ENCODE measurements at places on chromosomes 5 and 9.

DNA sequence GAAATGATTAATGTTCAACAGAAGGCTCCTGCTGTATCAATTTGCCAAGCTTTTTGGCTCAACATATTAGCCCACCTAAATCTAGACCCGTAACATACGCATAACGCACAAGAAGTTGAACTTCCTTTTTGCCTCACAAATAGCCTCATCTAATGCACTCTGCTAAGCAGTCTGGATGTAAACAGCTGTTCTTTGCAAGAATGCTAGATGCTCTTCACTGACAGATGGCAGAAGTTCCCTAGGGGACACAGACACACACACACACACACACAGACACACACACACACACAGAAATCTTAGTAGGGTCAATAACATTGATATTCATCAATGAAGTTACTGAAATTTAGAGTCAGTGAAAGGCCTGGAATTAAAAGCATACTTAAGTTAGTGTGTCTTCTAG lies 13.2 kb upstream of the PCA3 start:
- no peak for DNase-seq

GRCh38 chr9:77748214-77748772 lies 100.2 kb upstream of the GNA14 start:
- no peak for DNase-seq

DNA sequence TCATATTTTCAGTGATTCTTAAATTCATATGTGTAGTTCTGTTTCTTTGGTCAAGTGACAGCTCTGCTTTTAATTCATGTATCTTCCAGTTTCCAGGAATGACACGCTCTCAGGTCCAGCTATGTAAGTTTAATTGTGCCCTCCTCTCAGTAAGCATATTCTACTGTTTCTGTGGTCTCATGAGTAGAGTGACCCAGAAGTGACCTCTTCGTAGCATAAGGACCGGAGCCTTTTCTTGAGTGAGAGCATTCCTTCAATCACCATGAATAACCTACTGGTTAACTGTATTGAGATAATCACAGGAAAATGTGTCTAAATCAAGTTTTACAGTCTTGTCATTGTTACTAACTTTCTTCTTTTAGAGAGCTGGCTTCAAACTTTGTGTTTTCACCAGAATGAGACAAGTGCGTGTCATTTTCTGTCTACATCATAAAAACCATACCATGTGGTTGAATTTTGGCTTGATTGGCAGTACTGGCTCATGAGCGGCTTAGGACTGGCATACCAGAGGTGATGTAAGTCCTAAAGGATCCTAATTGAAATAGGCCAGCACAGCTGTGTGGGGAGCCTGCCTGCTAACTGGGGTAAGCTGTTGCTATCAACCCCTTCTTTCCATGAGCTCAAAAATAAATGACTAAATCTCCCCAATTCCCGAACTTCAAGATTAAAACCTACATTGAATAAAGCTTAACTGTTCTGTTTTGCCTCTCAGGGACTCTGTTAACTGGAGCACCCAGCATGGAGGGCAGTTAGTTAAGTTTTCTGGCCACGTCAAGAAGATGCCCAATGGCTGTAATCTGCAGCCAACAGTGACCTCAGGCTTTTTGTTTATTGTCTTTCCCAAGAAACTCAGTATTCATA lies 4.8 kb downstream of the ADAMTSL1 start:
- DNase-seq, result no peak

DNA sequence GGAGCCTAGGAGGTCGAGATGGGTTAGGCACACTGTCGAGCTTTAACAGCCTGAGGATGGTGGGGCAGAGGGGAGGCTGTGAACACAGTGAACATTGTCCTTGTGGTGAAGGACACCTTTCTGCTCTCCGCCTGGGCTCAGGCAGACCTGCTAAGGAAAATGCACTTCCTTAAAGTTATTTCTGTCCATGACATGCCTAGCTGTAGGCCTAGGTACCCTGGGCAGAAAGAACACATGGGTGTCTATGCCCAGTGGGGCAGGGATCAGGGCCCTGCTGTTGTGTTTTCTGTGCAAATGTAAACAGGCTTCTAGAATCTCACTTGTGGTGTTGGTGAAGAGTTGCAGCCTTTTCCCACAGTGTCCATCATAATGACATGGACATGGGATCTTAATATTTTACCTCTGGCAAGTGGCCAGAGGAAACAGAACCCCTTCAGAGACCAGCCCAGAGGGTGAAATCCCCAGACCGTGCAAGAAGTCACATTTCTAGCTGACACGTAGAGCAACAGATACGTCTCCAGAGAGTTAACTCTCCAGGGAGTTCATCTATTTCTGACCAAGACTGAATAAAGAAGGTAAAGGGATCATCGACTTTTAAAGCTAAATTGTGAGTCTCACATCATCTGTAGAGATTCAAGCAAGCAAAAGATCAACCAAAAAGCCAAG lies 79.2 kb downstream of the C9orf152 start:
- no peak for DNase-seq

DNA sequence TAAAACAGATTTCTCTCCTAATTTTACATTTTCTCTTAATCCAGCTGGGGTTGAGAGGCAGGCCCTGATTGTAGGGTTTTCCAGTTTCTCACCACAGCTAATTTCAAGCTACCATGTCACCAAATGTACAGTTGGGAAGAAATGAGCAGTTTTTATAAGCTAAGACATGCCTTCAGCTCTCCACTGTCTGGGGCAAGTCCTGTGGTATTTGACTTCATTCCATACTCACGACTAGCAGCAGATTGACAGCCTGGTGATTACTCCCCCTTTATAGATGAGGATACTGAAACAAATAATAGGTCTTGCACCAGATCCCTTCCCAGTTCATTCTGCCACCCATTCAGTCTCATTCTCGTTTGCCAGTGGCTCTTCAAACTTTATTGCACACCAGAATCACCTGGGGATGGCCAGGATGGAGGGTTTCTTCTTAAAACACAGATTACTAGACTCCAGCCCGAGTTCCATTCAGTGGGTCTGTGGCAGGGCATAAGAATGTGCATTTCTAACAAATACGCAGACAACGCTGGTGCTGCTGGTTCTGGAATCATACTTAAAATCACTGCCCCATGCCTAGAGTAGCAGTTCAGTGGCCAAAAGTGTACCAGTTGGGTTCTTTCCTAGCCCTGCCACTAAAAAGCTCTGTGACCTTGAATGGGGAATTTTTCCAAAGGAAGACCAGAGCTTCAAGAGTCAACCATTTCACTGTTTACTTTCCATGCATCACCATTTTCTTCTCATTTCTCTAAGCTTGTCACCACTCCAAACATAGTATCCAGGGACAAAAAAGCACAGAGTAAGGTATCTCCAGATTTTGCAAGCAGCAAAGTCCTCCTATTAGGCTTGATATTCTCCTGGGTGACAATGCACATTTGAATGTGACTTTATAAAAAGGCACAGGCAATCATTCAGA lies 64.3 kb downstream of the CSNK1A1 start:
- DNase-seq, result no peak

- DNase-seq, result no peak
Observed at GRCh38 chr5:58358501-58359178, 101.2 kb downstream of the PLK2 start.

- no peak for DNase-seq
Observed at GRCh38 chr5:35316611-35317274, 86.5 kb upstream of the PRLR start.

DNA sequence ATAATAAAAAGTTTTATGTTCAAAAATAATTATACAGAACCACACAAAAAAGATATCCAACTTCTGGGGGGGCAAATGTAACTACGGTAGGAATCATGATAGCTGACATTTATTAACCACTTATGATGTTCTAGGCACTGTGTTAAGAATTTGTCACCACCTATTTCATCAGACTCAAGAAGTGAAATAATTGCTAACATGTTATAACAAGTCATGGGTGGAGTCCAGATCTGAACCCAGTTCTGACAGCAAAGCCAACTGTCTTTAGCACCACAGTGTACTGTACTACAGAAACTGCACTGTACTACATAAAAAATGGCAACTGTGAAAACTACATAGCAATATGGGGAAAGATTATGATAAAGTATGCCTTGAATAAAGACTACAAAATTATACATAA lies 3.0 kb upstream of the SAP30L start:
- no peak for DNase-seq

DNA sequence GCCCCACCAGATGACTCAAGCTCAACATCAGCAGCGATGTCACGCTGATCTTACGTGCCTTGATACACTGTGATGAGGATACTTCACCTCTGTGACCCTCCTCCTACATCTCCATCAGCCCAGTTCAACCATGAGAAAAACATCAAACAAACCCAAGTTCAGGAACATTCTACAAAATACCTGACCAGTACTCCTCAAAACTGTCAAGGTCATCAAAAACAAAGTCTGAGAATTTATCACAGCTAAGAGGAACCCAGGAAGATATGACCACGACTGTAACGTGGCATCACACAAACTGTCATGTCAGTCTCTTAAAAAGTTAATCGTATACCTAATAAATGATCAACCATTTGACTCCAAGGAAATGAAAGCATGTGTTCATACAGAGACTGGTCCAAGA lies 90.8 kb downstream of the COL23A1 start:
- DNase-seq, result no peak

DNA sequence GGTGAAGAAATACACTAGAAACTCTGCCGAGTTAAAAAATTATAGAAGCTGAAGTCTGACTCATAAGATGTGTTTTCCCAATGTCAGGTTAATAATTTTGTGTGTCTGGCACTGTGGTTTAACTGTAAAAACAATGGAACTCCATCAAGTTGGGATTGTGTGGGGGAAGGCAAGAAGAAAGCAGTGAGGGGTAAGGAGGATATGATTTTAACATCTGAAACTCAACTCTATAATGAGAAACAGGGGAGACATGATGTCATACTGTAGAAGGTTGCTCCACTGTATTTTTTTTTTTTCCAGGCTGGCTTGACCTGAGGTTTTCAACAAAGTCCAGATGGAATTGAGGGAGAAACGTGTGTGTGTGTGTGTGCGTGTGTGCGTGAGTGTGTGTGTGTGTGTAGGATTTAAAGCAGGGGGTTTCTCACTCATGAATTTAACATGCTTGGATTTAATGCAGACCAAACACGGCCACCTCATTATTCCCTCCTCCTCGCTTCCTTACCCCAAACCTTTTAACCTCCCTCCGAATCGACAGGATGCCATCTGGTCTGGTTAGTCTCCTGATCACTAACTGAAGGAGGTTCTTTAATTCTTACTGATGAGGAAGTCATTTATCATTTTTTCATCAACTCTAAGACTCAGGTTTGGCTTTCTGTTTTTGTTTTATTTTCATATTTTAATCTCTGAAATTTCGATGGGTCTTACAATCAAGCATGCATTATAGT lies 140.2 kb upstream of the LPAR1 start:
- peak; percentile 57 for DNase-seq

- DNase-seq, result no peak
Observed at GRCh38 chr5:55624841-55625588, 87.1 kb downstream of the SLC38A9 start.

GRCh38 chr5:138565100-138565821 lies 9.9 kb downstream of the HSPA9 start:
- no peak for DNase-seq

DNA sequence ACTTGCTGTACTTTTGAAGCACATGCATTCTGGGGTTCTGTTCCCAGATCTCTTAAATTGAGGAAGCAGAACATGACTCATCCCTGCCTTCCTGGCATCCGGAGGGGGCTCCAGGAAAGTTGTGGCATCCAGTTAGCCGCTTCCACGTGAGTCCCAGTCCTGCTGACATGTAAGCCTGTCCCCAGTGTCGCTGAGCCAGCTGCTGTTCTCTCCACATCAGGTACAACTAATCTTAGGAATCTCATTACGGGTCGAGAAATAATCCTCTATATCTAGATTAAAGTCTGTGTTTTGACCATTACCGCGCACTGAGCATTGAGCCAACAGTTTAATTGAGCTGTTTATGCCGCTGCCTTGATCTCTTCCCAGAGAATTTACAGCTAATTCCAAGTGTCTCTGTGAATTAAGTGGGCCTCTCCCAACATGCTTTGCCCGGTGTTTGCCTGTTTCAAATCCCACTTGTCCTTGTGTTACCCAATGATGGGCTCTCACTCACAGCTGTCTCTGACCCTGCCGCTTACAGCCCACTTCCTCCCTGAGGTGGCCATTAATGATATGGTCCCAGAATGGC lies 10.5 kb upstream of the SHB start:
- DNase-seq, result peak; percentile 66

GRCh38 chr5:93428868-93429267 lies 152.2 kb downstream of the NR2F1-AS1 start:
- no peak for DNase-seq

- DNase-seq, result no peak
Observed at GRCh38 chr5:34706084-34706483, 50.0 kb downstream of the RAI14 start.

GRCh38 chr5:59209758-59210359 lies 627.0 kb downstream of the RAB3C start:
- DNase-seq, result no peak

- DNase-seq, result no peak
Observed at GRCh38 chr9:111152614-111153406, 114.5 kb upstream of the LPAR1 start.

GRCh38 chr9:30078195-30078594 lies 2306.2 kb upstream of the ACO1 start:
- no peak for DNase-seq

GRCh38 chr5:54990841-54991258 lies 5.5 kb upstream of the ESM1 start:
- DNase-seq, result no peak

DNA sequence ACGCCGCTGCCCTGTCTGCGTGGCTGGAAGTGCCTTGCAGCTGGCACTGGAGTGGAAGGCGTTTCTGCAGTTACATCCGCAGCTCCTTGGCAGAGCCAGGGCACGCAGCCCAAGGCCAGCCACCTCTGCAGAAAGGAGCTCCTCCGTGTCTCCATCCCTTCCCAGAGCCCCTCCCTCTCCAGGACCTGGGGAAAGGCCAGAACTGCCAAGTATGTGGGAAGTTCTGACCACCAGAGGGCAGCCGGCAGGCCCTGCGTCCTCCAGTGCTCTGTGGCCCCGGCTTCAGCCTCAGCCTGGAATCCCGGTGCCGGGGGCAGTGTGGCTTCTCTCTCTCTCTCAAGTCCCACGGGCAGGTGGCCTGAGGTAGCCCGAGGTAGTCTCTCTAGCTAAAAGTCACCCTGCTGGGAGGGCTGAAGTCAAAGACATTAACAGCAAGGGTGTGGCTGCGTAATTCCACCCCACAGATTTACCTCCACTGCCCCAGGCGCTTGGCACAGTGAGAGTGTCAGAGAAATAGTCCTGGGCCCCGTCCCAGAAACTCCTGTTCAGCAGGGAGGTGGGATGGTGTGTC lies 101.7 kb upstream of the FCN2 start:
- DNase-seq, result peak; percentile 85

All from femur (tissue), 1 donor.